ENCODE measurements at places on chromosomes 7 and 10. TPM values are rescaled to one million over a fixed set of nuclear protein-coding genes. Genes with fewer than 3 reads are reported as not detected.

GIMAP2 gene
- 18.1 TPM for total RNA-seq

UCMA gene
- total RNA-seq: not detected

SEMA3E gene
- not detected for total RNA-seq

IKZF1 gene
- 261 TPM for total RNA-seq

SFRP4 gene
- not detected for total RNA-seq

CCL24 gene
- total RNA-seq: not detected

SAP25 gene
- 51.7 TPM for total RNA-seq

OR2A1 gene
- total RNA-seq: not detected

TMEM229A gene
- not detected for total RNA-seq

CYP2E1 gene
- total RNA-seq: 2.1 TPM

HABP2 gene
- total RNA-seq: 0.10 TPM

PNLIPRP2 gene
- total RNA-seq: not detected

RASSF4 gene
- total RNA-seq: 2.6 TPM

SPDYE9 gene
- not detected for total RNA-seq

OPTN gene
- 42.9 TPM for total RNA-seq

LEP gene
- total RNA-seq: not detected

PAX4 gene
- total RNA-seq: not detected

PPP1R9A gene
- 4.8 TPM for total RNA-seq

GRID1 gene
- not detected for total RNA-seq

ZNF804B gene
- not detected for total RNA-seq

CREB5 gene
- 0.05 TPM for total RNA-seq

SDK1 gene
- 2.0 TPM for total RNA-seq

HYAL4 gene
- not detected for total RNA-seq

RBP4 gene
- not detected for total RNA-seq

ACBD7 gene
- 1.3 TPM for total RNA-seq
